Renal pelvis (tissue), 12 donors: ENCODE measurements at places on chromosomes 2 and 18.

GRCh38 chr2:7725850-7726242 lies 808.6 kb downstream of the RNF144A start:
- DNase-seq = no peak

DNA sequence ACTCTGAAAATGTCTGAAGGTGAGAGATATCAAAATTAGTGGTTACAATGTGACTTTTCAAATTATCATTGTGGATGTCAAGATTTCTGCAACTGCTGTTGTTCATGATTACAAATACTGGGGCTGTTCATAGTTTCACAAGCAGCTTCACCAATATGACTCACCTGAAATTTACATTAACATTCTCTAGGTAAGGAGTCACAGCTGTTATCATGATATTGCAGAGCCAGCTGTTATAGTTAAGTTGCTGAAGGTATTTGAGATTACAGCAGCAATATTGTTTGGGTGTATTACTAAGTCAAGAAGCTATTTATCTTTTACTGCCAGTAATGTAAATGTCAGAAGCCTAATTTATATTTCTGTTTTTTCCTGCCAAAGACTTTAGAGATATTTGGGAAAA lies 140.0 kb downstream of the MC4R start:
- DNase-seq = no peak

GRCh38 chr18:2736823-2737222 lies 81.3 kb downstream of the SMCHD1 start:
- no peak for DNase-seq

GRCh38 chr2:165348441-165348840 lies 109.2 kb downstream of the SCN2A start:
- no peak for DNase-seq

DNA sequence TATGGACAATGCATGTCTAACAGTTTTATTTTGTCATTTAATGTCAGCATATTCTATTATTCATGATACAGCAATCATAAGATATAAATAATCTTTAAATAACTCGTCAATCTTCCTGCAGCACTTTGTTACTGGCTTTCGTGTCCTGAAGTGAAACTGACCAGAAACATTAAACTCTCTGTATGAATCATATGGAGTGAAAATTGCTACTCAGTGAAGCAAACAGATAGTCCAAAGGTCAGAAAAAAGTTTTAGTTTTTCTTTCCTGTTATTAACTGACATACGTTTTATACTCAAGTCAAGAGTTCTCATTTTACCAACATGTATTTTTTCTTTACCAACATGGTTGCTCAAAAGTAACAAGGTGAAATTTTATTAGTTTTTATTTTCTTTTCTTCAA lies 106.8 kb upstream of the GALNT5 start:
- no peak for DNase-seq

DNA sequence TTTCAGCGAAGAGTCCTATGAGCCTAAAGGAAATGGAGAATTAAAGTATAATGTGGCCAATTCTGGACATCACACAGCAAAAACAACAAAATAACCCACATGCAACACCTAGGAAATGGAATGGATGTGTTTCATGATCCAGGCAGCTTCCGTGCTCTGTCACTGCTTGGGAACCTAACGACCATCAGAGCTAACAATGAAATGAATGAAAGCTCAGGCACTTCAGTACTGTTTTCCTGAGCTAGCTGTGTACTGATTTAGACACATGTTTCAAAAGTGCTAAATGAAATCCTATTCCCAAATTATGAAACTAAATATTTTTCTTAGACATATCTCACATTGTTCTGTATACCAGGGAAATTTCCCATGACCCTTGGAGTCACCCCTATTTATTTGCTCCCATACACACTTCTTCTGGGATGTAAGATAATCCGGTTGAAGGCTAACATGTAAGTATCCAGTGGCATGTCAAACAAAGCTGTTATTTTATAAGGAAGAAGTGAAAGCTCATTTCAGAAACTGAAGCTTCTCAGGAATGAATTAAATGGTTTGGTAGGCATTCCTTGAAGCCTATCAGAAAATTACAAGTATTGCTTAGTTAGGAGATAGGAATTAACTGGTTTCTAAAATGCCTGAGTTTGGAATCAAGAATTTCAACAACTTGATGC lies 108.5 kb upstream of the RND3 start:
- peak; percentile 14 for DNase-seq

- no peak for DNase-seq
Observed at GRCh38 chr18:72687736-72688135, 143.6 kb upstream of the CBLN2 start.

DNA sequence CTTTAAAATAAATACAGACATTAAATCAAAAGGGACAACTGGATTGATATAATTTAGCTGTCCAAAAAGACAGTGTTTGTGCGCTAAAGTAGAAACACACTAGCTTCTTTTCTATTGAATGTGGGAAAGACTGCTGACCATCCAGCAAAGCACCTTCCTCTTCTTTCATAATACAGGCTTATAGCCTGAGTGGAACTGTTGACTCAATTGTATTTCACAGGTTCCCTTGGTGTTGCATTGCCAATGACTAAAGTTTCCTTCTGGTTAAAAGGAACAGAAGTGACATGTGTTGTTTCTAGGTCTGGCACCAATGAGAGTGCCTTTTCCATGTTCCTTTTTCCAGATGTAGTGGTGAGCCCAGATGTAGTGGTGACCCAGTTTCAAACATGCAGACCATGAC lies 412.3 kb downstream of the RNF144A start:
- no peak for DNase-seq

DNA sequence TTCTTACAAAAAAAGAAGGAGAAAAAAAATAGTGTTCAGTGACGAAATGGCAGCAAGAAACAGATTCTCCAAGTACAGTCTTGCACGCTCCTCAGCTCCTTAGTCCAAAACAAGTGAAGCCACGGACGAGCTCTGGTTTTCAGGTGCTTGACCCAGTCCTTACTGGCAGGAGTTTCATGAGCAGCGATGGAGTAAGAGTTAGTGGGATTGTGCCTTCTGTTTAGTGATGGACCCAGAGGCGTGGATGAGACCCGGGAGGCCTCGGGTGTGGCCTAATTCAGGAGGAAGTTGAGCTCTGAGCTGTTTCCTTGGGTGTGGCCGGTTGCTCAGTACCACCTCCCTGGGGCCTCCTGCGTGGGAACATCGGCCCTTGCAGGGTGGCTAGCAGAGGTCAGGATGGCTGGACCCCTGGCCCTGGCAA lies 52.0 kb downstream of the KIF5C start:
- no peak for DNase-seq

DNA sequence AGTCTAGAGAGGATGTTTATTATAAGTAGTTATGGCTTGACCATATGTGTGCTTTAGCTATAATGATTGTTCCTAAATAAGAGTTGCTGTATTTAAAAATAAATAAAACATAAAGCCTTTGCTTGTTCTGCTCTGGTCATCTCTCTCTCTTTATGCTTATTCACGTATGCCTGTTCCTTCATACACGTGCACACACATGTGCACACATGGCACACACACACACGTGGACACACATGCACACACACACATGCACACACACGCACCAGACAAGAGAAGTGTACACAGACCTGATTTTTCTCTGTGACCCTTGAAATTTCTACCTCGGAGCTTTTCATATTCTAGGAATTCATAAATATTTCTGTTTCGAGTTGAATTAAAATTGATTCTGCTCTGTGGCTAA lies 658.2 kb upstream of the SALL3 start:
- no peak for DNase-seq

- DNase-seq = no peak
Observed at GRCh38 chr18:22731398-22731797, 201.7 kb upstream of the RBBP8 start.

GRCh38 chr2:54724560-54725342 lies 1.3 kb downstream of the EML6 start:
- DNase-seq = no peak

DNA sequence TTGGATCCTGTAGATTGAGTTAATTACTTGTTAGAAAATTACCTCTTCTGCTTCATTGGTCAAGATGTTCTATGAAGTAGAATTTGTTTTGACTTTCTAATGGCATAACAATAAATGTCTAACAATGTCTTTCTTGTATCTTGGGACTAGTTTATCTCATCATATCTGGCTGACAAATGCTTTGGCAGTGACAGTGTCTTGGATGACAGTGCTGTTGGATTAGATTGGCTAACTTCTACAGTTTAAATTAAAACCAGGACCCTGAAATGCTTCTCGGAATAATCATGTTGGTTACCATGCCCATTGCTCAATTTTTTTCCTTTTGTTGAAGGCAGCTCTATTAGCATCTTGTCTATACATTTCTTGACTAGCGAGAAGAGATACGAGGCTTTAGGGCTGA lies 176.9 kb downstream of the PARD3B start:
- no peak for DNase-seq

DNA sequence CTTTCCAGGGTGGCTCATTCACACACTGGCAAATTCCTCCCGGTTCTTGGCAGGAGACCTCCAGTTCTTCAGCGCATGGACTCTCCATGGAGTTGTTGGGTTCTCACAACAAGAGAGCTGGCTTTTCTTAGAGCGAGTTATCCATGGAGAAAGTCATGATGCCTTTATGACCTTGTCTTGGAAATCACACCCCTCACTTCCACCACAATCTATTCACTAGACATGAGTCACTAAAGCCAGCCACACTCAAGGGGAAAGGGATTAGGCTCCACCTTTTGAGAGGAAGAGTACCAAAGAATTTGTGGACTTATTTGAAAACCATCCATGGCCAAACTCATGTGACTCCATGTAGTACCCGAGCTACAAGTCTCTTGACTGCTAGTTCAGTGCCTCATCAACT lies 160.5 kb downstream of the SETBP1 start:
- no peak for DNase-seq

DNA sequence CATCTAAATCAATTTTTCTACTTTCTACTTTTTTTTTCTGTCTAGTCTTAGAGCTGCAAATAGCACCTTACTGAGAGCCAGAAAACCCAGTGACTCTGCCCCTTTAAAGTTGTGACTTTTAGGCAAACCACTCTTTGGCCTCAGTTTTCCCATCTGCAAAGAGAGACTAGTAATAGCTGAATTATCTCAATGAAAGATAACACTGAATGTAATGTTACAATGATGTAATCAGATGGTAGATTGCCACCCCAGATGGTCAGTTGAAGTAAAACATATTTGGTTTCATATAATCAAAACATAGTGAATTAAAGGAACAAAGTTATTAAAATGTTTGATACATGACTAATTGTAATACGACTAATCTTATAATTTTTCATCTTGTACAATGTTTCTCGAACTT lies 5.0 kb upstream of the APCDD1 start:
- DNase-seq = no peak

- DNase-seq = no peak
Observed at GRCh38 chr2:57107353-57107752, 923.6 kb downstream of the CCDC85A start.

DNA sequence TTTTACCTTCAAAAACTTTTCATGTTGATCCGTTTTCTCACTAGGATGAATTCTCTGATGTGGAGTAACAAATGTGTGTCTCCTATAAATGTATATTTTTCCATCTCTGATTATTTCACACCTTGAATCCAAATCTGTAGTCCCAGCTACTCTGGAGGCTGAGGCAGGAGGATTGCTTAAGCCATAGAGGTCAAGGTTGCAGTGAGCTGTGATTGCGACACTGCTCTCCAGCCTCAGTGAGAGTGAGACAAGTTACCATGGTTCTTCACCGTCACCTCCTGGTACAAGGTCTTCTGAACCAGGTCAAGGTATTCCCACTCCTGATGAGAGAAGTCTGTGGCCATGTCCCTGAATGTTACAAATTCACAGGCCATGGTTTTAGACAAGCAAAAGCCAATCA lies 15.1 kb downstream of the GMCL1 start:
- no peak for DNase-seq

DNA sequence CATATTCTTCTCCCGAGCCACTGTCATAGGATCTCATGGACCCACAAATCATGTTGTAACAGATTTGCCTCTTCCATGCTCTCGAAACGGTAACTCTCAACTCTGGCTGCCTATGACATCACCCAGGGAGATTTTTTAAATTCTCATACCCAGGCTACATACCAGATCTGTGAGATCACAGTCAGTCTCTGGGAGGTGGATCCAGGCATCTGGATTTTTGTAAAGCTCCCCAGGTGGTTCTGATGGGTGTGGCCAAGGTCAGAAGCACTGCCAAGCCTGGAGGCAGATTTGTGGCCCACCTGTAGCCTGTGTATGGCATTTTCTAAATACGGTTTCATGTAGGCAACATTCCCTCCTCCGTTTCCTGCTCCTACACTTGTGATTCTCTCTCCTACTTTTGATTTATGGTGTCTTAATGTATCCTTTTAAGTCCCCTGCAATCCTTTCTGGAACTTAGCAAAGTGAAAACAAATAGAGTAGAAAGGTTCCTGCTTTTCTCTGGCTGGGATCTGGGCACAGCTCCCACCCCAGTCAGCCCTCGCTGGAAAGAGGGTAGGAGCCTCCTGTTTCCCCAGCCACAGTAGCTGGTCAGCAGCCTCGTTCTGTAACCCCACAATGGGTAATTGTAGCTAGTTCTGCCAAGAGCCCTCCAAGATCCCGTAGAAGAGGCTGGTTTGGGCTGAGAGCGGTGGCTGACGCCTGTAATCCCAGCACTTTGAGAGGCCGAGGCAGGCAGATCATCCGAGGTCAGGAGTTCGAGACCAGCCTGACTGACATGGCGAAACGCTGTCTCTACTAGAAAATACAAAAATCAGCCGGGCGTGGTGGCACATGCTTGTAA lies 96.2 kb downstream of the KLHL29 start:
- DNase-seq = peak; percentile 78

DNA sequence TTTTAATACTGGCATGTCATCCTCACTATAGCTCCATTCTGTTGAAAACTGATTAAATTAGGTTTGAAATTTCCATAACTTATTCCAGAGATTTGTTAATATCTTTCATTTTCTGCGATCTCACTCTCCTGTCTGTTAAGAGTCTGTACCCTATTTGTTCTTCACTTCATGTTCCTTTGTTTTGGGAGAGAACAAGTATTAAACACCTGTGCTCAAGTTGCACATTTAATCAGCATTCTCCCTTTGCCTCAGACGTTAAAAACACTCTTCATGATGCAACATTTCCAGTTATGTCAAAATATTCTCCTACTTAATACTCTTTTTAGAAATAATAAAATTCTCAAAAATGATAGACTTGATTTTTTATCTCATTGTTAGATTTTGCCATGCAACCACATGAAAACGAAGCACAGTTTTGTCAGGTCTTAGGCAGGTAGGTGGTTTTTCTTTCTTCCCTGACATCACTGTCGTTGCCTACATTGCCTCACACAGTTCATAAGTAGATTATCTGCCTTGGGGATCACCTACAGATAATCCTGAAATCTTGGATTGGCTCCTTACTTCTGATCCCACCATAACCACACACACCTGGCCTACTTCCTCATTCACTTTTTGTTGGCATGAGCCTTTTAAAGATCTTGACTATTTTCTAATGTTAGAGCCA lies 109.9 kb downstream of the GAREM1 start:
- DNase-seq = no peak

GRCh38 chr2:55947752-55948151 lies 24.2 kb upstream of the EFEMP1 start:
- DNase-seq = no peak

GRCh38 chr2:29054430-29054829 lies 19.9 kb downstream of the PCARE start:
- DNase-seq = no peak

GRCh38 chr2:46334389-46335271 lies 37.4 kb downstream of the EPAS1 start:
- DNase-seq = no peak

- DNase-seq = peak; percentile 0
Observed at GRCh38 chr18:35661483-35662146, 80.1 kb downstream of the GALNT1 start.
